Testis (tissue), 5 donors: ENCODE measurements at places on chromosomes 12 and 14.

GRCh38 chr12:1869145-1869544, 48.8 kb downstream of the LRTM2 start:
- no peak for DNase-seq

- no peak for DNase-seq
These were observed 152.4 kb upstream of the PELI2 start for GRCh38 chr14:55965851-55966250.

GRCh38 chr12:105761075-105761474, 377.7 kb downstream of the NUAK1 start:
- DNase-seq = no peak

GRCh38 chr14:53896726-53897125, 59.9 kb downstream of the BMP4 start:
- DNase-seq = no peak

DNA sequence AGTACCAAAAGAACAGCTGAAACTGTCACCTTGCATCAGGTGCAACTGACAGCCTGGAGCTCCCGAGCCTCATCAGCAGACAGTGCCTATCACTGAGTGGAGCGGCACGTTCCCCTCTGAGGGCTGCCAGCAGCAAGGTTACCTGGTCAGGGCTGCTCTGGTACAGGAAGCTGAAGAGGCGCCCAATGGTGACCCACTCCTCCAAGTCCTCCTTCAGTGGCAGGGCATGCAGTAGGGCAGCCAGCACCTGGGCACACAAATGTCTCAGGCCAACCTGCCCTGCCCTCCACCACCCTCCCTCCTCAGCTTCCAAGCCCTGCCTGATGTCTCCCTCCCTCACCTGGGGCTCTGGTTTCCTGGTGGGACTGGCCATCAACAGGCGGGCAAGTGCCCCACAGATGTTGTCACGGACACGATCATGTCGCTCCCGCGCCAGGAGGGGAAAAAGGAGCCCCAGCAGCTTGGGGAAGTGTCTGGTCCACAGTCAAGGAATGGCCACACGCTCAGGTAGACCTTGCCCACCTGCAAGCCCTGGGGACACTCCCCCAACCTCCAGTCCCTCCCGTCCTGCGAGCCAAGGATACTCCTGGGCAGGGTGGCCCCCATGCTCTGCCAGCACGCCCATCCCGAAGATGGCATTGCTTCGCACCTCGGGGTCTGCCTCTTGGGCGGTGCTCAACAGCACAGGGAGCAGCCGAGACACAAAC, 7.1 kb downstream of the IPO4 start:
- no peak for DNase-seq

GRCh38 chr12:26855337-26855736, 22.3 kb upstream of the ITPR2 start:
- no peak for DNase-seq

- DNase-seq = no peak
These were observed 12.5 kb downstream of the XRCC3 start for GRCh38 chr14:103702497-103703432.

DNA sequence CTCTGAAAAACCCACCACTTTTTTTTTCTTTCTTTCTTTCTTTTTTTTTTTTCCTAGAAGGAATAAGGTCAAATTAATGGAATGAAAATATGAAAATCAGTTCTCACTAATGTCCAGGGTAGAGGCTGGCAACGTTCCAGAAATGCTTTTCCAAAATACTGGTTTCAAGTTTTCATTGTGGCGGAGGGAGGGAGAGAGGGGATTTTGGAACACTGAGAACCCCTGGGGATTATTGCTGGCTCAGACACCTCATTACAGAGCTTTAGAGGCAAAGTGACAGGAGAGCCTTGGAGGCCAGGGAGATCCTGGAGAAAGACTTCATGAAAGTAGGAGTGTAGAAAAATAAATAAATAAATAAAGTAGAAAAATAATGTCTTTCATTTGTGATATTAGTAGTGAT, 45.4 kb downstream of the ALX1 start:
- peak; percentile 14 for DNase-seq
